Muscle of leg (tissue), 16 donors: ENCODE measurements at places on chromosomes 12 and 14. TPM values are rescaled to one million over a fixed set of nuclear protein-coding genes. Genes with fewer than 3 reads are reported as not detected.

The WIF1 gene
- total RNA-seq = 12.8 TPM

The DHRS4L2 gene
- 13.7 TPM for total RNA-seq

The ZNF891 gene
- total RNA-seq = 1.9 TPM

DNA sequence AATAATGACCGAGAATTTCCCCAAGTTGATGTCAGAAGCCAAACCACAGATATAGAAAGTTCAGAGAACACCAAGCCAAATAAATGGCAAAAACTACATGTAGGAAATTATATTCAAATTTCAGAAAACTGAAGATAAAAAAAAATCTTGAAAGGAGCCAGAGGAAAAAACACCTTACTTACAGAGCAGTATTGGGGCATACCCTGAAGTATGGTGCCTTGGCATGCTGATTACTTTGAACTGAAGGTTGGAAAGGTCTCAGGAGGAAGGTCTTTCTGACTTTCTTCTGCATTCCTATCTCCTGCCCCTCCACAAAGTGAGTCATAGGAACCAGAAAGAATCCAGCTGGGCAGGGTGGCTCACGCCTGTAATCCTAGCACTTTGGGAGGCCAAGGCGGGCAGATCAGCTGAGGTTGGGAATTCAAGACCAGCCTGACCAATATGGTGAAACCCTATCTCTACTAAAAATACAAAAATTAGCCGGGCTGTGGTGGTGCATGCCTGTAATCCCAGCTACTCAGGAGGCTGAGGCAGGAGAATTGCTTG lies 8.8 kb upstream of the FGF6 start:
- peaks cover 17% of the 10 kb centered on the region for H3K4me1 ChIP-seq
- H3K27ac ChIP-seq = no peak overlapping the region
- H3K27me3 ChIP-seq = no peaks in the 10 kb centered on the region
- H3K4me3 ChIP-seq = no peak overlapping the region

GRCh38 chr12:101168001-101168400 lies 42.0 kb downstream of the SLC5A8 start:
- H3K27me3 ChIP-seq = no peaks in the 10 kb centered on the region
- no peak overlapping the region for H3K27ac ChIP-seq
- no peaks in the 10 kb centered on the region for H3K36me3 ChIP-seq
- H3K4me1 ChIP-seq = no peaks in the 10 kb centered on the region
- no peak for DNase-seq

DNA sequence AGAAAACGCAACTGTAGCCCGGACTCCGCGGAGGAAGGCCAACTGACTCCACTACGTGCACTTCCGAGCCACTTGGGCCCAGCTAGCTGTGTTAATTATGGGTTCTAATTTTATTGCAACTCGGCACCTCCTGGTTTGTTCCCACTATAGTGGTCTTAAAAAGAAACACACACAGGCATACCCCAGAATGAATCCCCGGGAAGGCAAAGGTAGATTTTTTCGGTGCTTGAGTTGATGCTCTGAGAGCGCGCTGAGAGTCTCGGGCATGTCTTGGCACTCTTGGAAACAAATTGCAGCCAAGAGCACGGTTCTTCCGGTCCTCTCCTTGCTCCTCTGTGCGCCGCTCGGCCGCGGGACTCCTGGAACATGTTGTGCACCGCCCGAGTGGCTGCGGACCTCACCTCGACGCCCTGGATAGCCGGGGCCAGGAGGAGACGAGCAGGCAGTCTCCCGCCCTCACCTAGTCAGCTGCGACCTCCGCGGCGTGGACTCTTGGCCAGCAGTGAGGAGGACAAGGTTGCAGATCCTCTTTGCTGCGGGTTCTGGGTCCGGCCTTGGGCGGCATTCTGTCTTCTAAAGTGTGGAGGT lies 6.8 kb upstream of the PAX9 start:
- H3K4me1 ChIP-seq = peaks cover 33% of the 10 kb centered on the region
- H3K36me3 ChIP-seq = no peaks in the 10 kb centered on the region
- peaks cover 83% of the 10 kb centered on the region for H3K27me3 ChIP-seq
- no peak overlapping the region for H3K27ac ChIP-seq

DNA sequence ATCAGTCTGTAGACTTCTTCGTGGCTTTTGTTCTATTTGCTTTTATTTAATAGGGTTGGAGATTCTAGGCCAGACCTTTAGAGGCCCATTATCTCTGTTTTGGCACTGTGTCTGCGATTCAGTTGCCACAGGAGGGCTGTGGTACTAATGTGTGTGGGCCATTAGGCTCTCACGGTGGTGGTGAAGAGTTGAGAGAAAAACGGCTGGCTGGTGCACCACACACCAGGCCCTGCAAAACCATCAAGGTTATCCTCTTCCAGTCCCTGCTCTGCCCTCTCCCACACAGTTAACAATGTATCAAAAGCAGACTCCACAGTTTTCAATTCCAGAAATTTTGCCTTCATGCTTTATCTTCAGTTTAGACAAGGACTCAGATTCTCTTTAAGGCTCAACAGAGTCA lies 97.7 kb downstream of the MYF5 start:
- no peak for DNase-seq
- H3K4me1 ChIP-seq = no peaks in the 10 kb centered on the region
- H3K36me3 ChIP-seq = no peaks in the 10 kb centered on the region
- H3K27me3 ChIP-seq = no peaks in the 10 kb centered on the region

DNA sequence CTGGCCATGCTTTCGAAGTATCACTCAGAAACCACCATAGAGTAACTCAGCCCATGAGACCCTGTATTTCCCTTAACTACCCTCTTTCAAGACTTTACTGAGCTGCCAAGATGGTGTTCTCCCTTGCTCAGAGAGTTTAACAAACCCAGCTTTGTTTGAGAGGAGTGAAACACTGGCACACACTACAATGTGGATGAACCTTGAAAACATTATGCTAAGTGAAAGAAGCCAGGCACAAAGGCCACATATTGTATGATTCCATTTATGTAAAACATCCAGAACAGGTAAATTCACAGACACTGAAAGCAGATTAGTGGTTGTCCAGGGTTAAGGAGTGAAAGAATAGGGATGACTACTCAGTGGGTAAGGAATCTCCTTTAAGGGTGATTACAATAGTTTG lies 18.9 kb downstream of the SERPINA3 start:
- no peak overlapping the region for H3K4me3 ChIP-seq
- H3K27ac ChIP-seq = no peak overlapping the region
- no peaks in the 10 kb centered on the region for H3K4me1 ChIP-seq
- DNase-seq = no peak
- H3K36me3 ChIP-seq = no peaks in the 10 kb centered on the region

- peak overlapping the region; percentile 32 for H3K27ac ChIP-seq
- no peak overlapping the region for H3K4me3 ChIP-seq
- peaks cover 28% of the 10 kb centered on the region for H3K4me1 ChIP-seq
- no peaks in the 10 kb centered on the region for H3K36me3 ChIP-seq
These were observed 82.3 kb upstream of the RIN3 start for GRCh38 chr14:92431199-92431725.

DNA sequence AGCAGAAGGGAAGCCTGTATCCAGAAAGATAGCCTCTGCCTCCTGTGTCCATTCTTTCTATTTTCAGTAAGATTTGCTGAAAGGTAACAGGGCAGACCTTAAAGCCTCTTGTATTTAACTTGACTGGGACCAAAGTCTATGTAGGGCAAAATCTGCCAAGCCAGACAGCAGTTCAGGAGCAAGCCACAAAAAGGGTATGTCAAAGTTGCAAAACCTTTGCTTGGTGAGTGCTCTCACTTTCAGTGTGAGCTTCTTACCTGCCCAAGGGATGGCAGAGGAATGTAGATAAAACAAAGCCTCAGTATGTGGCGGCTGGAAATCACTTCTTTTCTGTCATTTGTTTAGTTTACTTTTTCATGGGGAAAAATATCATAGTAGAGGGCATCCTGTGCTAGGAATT lies 63.1 kb downstream of the PLEKHG7 start:
- H3K4me1 ChIP-seq = peaks cover 7% of the 10 kb centered on the region
- H3K36me3 ChIP-seq = no peaks in the 10 kb centered on the region
- no peak for DNase-seq

GRCh38 chr12:10740182-10740581 lies 17.1 kb upstream of the YBX3 start:
- no peak overlapping the region for H3K27ac ChIP-seq
- DNase-seq = no peak
- H3K27me3 ChIP-seq = no peaks in the 10 kb centered on the region
- H3K4me3 ChIP-seq = no peak overlapping the region

- peaks cover 58% of the 10 kb centered on the region for H3K4me1 ChIP-seq
- H3K27me3 ChIP-seq = no peaks in the 10 kb centered on the region
- no peaks in the 10 kb centered on the region for H3K36me3 ChIP-seq
- H3K4me3 ChIP-seq = no peak overlapping the region
These were observed 9.4 kb downstream of the KRT80 start for GRCh38 chr12:52182384-52182783.

DNA sequence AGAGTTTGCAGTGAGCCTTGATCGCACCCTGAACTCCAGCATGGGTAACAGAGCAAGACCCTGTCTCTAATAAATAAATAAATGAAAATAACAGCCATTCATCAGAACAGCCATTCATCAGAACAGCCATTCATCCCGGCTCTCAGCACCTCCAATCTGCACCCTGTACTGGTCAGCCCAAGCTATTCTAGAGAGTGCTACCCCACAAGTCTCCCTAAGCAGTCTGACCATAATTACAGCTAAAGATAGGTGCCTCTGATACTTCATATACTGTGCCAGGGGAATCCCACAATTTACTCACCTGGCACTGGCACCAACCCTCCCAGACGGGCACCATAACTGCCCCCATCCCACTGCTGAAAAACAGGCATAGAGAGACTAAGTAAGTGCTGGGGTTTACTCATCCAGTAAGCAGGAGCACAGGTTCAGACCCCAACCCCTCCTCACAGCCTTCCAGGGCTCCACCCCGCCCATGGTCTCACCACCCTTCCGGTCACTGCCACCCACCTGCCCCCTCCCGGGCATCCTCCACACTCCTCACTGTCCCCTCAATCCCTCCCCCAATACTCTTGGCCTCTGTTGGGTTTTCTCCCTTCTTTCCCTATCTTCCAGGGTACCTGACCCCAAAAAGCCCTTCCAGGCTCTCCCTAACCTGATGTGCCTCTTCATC lies 15.2 kb upstream of the EIF5 start:
- no peak overlapping the region for H3K4me3 ChIP-seq
- DNase-seq = no peak
- H3K4me1 ChIP-seq = peaks cover 3% of the 10 kb centered on the region

GRCh38 chr14:104086210-104086660 lies 735 bp downstream of the ASPG start:
- DNase-seq = no peak
- no peaks in the 10 kb centered on the region for H3K36me3 ChIP-seq
- H3K4me1 ChIP-seq = peaks cover 44% of the 10 kb centered on the region
- no peak overlapping the region for H3K27ac ChIP-seq

DNA sequence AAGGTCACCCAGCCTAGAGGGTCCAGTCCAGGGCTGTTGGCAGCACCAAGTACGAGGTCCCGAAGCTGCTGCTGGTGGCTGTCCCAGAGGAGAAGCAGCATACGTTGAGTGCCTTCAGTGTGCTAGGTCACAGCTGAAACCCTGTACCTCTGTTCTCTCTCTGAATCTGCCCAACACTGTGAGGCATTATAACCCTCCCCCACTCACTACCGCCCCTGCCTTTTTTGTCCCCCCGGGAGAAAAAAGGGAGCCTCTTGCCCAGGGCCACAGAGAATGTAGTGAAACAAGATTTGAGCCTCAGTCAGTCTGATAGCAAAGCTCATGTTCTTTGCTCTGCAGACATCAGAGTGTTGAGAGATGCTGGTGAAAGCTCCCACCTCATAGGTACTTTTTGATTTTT lies 53.4 kb downstream of the PPP2R5C start:
- no peak overlapping the region for H3K4me3 ChIP-seq
- no peaks in the 10 kb centered on the region for H3K27me3 ChIP-seq
- H3K27ac ChIP-seq = no peak overlapping the region
- peaks cover 12% of the 10 kb centered on the region for H3K4me1 ChIP-seq

GRCh38 chr12:87883806-87884205 lies 145.4 kb downstream of the C12orf50 start:
- no peaks in the 10 kb centered on the region for H3K27me3 ChIP-seq
- no peak overlapping the region for H3K4me3 ChIP-seq
- no peak overlapping the region for H3K27ac ChIP-seq
- H3K4me1 ChIP-seq = no peaks in the 10 kb centered on the region
- H3K36me3 ChIP-seq = no peaks in the 10 kb centered on the region
